ENCODE measurements at places on chromosomes 2 and 18.

- DNase-seq = no peak
These were observed 3.6 kb upstream of the ANO7 start for GRCh38 chr2:241184901-241185300.

DNA sequence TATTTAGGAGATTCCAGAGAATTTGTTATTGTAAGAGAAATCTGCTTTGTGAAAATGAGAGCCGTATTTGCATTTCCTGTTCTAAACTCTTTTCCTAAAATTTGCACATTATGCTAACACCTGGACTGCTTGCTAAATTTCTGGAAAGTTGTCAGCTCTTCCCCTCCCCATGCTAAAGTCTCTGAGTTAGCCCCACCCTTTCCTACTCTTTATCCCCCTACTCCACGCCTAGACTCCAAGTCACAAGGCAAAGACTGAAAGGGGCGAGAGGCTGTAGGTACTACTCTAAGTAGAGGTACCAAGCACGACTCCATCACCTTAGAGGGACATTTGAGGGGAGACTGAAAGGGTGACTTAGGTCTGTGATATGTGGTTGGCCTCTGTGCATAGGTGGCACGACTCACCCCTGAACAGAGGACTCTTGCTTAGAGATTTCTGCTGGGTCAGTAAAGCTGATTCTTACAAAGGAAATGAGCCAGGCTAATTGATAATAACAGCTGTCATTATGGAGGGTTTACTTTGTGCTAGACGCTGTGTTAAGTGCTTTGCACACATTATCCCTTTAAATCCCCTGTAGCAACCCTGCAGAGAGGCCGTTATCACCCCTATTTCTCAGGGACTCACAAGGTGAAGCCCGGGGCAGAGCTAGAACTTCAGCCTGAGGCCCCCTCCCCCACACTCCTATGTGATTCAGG is 373.5 kb downstream of the EN1 start:
- DNase-seq = no peak

DNA sequence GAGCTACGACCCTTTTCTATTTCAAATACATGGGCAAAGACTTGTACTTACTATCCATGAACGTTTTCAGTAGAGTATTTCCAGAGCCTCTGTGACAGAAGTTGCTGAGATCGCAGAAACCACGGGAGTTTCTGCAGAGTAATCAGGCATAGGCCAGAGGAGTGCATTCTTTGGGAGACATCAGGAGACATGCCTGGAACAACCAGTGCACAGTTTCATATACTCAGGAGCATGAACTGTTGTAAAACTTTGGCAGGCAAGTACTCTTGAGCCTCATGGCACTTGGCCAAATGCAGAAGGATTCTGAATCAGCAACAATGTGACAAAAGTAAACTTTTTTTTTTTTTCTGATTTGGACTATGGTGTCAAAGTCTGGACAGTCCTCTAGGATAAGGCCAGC is 307.1 kb downstream of the GRB14 start:
- peak; percentile 13 for DNase-seq

DNA sequence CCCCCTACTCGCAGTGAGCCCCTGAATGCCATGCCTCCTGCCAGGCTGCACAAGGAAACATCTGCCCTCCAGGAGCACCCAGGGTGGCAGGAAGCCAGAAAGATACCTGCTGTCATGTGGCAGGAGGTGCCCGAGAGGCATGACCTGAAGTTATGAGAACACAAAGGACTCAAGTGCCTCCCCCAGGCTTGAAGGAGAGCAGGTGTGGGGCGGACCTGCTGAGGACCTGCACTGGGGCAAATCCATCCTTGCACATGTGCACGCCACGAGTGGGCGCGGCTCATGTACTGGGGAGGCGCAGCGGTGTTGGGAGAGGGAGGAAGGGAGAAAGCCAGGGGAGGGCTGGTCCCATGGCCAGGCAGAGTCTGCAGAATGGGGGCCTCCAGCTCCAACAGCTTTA is 26.9 kb downstream of the SDC1 start:
- no peak for DNase-seq
